ENCODE measurements at places on chromosomes 7 and 10.

DNA sequence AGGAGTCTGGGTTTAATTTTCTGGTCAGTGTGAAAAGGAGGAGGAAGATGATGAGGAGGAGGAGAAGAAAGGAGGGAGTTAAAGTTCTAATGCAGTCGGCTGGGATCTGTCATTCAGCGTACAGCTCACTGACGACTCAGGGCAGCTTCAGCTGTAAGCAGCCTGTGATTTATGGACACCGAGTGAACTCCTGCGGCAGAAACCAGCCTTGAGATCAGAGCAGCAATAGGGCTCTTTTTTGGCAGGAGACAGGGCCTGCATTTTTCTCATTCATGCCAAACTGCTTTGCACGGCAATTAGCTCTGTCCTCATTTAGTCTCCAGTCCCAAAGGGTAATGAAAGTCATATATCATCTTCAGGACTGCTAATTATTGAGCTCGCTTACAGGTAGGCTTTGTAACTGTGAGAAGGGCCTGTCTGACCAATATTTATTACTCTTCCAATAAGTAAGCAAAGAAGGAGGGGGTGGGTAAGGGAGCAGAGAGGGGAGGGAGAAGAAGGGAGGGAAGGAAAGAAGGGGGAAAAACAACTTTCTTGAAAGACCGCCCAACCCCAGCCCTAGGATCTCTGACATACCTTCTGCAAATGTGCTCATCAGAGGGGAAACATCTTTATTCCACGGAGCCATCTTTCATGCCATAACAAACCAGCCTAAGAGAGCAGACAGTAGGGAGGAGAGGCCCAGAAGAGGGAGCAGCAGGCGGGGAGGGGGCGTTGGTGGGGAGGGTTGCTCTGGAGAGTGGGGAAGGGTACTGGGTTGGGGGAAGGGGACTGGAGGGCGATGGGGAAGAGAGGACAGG is 48.1 kb upstream of the COMTD1 start:
- DNase-seq: no peak

DNA sequence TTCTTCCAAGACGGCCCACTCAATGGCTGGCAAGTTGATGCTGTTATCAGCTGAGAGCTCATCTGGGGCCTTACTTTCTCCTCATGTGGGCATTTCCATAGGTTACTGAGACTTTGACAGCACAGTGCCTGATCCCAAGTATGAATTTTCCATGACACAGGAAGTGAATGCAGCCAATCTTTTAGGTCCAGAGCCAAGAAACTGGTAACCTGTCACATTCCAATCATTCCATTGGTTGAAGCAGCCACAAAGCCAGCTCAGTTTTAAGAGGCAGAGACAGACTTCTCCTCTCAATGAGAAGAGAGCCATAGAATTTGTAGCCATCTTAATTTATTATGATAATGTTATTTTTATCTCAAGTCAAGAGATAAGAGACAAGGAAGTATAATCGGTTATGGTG is 775.5 kb downstream of the CNTNAP2 start:
- DNase-seq: peak; percentile 1

GRCh38 chr10:85603151-85603940 is 763.2 kb downstream of the GRID1 start:
- DNase-seq: no peak

GRCh38 chr7:43864126-43864525 is 5.2 kb downstream of the MRPS24 start:
- no peak for DNase-seq

DNA sequence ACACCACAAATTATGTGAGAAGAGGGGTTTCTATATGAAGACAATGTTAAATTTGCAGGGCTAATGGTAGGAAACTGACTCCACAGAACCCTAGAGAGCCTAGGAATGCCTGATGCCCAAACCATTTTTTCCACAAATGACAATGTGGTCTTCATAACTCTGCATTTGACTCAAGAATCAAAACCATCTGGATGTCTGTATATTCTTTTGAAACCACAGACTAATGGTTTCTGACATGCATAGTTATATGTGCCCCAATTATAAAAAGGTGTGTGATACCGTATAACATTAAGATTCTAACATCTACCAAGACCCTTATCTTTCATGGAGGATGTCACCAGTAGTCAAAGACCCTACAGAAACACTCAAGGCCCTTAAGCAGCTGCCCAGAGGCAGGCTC is 20.3 kb downstream of the SEC61G start:
- no peak for DNase-seq

DNA sequence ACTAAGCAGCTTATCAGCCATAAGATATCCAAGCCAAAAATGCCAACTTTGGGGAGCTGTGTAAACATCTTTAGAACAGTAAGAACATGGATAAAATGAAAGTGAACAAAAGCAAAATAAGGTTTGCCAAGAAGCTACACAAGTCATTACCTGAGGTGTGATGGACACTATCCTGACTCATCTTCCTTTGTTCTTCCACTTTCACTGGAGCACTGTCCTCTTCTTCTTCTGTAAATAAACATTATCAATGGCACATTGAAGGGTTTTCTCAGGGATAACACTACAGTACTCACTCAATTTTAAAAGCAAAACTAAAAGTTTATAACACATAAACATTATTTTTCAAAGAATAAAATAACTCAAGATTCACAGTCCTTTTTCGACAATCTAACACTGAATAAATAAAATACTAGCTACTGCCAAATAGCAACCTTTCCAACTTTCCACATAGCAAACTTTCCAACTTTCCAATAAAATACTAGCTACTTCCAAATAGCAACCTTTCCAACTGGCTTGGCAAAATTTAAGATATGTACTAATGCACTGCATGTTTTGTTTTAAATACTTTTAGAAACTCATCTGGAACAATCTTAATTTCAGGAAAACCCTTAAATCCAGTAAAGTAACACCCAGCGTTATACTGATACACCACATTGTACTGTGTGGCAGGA is 174.1 kb downstream of the SKAP2 start:
- DNase-seq: no peak

GRCh38 chr10:85848756-85849155 is 517.8 kb downstream of the GRID1 start:
- no peak for DNase-seq

GRCh38 chr10:75335191-75335590 is 66.4 kb downstream of the ZNF503 start:
- no peak for DNase-seq

DNA sequence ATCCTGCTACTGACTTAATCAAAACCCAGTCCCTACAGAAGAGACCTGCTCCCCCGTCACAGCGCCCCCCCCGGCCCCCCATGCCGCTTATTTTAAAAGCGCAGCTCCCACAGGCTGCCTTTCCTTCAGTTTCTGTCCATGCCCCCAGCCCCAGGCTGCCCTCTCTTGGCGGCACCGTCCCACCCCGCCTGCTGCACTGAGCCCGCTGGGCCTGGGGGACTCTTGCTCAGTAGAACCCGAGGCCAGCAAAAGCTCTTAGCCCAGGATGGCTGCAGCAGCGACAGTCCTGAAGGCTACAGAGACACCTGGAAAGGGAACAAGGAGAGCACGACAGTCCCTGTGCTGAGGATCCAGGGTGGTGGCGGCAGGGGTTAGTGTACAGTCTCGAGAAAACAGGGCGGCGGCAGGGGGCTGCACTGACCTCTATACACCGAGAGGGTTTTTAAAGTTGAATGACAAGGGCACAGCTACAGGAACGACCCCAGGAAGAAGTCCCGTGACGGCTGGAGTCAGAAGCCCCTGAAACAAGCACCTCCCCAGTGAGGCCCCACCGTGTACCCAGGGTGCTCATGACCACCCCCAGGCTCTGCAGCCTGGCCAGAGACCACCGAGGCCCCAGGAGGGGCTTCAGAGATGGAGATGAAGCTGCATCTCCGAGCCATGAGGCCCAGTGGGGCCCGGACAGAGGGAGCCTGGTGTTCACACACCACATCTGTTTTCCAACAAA is 54.4 kb downstream of the ZRANB1 start:
- DNase-seq: no peak

GRCh38 chr10:132193907-132194552 is 7.3 kb downstream of the DPYSL4 start:
- DNase-seq: no peak

GRCh38 chr10:26821699-26822570 is 38.8 kb downstream of the ABI1 start:
- DNase-seq: no peak

DNA sequence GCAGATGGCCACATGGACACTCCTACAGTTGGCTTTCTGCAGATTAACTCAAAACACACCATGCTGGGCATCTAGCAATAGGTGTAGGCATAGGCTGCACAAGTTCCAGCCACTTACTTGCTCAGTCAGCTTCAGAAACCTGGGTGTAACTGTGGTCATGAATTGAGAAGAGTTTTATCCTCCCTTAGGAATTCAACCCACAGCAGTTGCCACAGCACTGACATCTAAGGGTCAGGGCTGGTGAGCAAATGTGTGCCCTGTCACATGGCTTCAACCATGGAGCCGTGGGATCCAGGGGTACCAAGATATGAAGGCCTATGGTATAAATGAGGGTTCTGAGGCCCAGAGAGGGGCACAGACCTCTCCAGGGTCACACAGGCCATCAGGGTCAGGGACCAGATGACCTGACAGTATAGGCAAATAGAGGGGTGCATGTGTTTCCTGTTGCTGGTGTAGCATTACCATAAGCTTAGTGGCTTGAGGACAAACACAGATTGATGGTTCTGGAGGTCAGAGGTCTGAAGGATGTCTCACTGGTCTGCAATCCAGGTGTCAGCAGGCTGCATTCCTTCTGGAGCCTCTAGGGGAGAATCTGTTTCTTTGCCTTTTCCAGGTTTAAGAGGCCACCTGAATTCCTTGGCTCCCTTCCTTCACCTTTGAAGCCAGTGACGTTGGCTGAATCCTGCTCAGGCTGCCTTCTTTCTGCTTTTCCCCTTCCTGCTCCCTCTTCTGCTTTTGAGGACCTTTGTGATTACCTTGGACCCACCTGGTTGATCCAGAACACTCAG is 24.1 kb downstream of the MINDY4 start:
- no peak for DNase-seq

DNA sequence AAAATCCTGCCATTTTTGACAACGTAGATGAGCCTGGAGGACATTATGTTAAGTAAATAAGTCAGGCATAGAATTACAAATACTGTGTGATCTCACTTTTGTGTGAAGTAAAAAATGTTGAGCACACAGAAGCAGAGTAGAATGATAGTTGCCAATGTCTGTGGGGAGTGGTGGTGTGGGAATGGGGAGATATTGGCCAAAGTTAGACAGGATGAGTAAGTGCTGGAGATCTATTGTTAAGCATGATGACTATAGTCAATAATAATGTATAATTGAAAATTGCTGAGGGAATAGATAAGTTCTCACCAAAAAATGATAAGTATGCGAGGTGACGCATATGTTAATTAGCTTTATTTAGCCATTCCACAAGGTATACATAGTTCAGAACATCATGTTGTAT is 92.0 kb downstream of the GPR85 start:
- DNase-seq: peak; percentile 77

- no peak for DNase-seq
These were observed 63.7 kb downstream of the PROSER2 start for GRCh38 chr10:11886851-11887250.

- no peak for DNase-seq
These were observed 430.2 kb upstream of the KCND2 start for GRCh38 chr7:119842786-119843185.

DNA sequence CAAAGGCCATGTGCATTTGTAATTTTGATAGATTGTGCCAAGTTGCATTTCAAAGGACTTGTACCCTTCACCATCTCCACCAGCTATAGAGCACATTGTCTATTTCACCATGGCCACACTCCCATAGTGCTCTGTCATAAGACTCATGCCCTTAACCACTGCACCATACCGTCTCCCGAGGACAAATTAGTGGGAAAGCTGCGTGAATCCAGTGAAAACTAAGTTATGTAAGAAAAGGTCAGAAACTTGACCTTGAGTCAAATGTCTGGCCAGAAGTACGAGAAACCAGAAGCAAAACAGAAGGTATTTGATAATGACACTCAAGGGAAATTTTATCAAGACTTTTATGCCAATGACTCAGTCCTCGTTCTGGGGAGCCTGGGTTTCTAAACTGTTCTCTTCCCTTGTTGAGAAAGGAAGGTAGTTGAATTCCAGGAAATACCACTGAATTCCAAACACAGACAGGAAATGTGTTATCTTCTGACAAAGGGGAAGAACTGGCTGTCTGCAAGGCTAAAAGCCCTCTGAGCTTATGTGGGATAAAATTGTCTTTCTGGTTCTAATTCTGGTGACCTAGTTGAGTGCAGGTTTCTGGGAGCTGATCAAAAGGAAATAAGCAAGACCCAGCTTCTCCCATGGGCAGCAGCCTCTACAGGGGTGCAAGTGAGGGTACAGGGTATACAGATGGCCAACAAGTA is 49.7 kb downstream of the CDK1 start:
- DNase-seq: peak; percentile 75

- DNase-seq: no peak
These were observed 82.6 kb downstream of the KCNMA1 start for GRCh38 chr10:77554996-77555397.

GRCh38 chr10:47366731-47367460 is 17.2 kb downstream of the ZNF488 start:
- no peak for DNase-seq

DNA sequence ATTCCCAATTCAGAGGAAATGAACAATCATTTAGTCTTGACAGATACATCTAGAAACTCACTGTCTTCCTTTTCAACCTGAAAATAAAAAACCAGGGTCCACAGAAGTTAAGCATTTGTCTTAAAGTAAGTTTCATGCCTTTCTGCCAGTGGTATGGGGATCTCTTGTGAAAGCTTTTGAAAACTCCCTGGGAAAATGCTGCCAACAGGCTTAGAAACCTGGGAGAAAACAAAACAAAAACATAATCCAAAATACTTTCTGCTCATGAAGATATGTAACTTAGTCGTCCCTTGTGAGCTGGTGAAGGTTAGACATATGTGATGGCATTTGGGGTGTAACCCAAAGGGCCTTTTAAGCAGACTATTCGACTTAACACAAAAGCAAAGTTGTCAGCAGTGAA is 66.4 kb upstream of the ZNF438 start:
- no peak for DNase-seq

- DNase-seq: no peak
These were observed 62.1 kb downstream of the CHN2 start for GRCh38 chr7:29256693-29257002.

- DNase-seq: no peak
These were observed 75.9 kb downstream of the ICA1 start for GRCh38 chr7:8185926-8186683.

GRCh38 chr10:35700487-35700882 is 58.4 kb upstream of the FZD8 start:
- no peak for DNase-seq

- no peak for DNase-seq
These were observed 36.3 kb downstream of the JAZF1 start for GRCh38 chr7:28144266-28144665.

DNA sequence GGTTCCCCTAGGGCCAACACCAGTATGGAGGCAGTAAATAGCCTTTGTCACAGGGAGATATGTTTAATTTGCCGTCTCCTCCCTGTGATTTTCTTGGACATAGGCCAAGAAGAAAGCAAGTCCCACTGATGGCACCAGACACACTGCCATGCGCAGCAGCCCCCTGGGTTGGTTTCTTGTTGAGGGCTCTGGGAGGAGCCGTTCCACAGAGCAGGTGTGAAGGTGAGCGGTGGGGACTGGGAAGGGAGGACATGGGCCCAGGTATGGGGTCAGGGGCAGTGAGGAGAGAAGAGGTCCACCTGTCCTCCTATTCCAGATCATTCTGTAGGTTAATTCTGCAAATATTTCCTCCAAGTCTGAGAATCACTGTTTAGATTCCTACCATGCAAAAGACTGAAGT is 376.1 kb downstream of the PLXNA4 start:
- no peak for DNase-seq
